CD4-positive, alpha-beta T cell (primary cell): ENCODE measurements at places on chromosomes 5 and 9.

DNA sequence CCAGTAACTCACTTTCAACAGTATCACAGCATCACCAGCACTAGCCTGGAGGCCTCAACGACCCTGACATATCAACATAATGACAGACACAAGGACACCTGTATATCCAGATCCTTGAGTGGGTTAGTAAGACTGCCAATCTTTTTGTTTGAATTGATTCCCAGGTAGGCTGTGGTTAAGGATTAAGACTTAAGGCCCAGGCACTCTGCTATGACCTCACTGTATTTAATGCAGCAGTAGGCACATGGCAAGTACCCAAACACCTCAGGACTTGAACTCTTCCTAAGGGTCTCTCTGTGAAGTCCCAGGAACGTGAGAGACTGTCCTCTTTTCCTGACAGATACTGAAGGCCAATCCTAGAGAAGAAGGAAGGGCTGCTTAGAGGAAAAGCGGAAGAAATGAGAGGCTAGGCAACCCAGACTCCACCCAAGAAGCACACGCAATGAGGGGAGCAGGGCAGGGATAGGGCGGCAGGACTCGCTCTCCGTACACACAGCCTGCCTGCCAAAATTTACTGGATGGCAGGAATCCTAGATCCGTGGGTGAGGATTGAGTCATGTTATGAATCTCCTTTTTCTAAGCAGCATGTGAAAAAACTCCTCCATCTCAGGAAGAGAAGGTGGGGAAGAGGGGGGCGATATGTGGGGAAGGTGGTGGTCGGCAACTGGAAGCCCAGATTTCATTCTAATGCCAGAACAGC is 93.4 kb downstream of the SIL1 start:
- no peak for DNase-seq

- DNase-seq, result no peak
Measured at GRCh38 chr5:25862276-25862675, 1176.1 kb downstream of the CDH9 start.

DNA sequence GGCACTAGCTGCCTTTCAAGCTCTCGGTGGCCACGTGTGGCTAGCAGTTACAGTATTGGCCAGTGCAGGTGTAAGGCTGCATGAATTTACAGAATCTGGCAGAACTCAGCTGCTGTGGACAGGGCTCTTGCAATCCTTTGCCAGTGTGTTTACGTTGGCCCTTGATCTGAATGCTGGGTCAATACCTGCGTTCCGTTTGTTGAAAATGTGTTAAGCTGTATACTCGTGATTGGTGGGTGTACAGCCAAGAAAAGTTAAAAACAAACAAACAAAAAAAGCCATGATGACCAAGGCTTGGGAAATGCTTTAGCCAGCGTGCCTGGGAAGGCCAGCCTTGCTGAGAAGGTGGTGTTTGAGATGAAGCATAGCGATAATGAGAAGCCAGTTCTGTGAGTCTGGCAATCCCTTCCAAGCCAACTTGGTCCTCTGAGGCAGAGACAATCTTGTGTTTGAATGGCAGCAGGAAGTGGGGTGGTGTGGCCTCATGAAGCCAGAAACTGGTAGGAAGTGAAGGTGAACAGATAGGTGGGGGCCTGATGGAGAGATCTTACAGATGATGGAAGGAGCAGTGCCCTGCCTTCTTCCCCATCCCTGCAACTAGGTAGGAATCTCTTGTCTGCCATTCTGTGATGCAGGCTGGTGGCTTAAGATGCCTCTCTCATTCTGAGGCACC is 820 bp upstream of the CFAP90 start:
- no peak for DNase-seq

DNA sequence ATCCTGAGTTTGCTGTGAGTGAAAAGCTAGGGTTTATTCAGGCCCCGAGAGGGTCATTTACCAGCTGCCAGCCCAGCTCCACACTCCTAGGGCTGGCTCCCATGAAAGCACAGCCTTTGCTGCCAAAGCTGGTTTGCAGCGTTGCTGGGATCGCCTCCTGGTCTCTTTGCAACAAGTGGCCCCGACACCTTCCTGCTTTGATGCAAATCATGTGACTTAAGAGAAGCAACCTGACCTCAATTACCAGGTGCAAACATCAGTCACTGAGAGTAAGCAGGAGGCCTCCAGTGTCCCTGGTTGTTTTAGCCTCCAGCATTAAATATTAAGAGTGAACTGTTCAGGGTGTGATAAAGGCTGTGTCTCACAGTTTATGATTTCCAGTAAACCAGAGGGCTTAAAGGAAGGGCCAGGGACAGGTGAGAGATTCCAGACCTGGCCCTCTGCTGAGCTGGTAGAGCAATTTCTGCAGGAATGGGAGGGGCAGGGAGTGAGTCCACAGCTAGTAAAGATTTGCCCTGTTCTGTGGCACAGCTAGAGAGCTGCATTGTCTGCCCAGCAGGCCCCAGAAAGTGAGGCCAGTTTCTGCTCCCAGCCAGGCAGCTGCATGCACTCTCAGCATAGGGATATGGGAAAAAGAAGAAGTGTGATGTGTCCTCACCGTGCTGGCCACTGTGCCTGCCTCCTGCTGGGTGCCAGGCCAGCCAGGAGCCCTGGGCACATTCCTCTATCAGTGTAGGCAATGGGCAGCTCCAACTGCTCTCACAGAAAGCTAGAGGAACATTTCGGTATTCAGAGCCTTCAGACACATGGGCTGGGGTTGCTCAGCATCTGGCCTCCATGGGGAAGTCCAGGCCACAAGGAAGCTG is 58.0 kb downstream of the SLC22A5 start:
- DNase-seq, result peak; percentile 62

- DNase-seq, result no peak
Measured at GRCh38 chr9:124780060-124780756, 3.3 kb downstream of the OLFML2A start.

- DNase-seq, result peak; percentile 76
Measured at GRCh38 chr5:180470966-180471582, 23.1 kb upstream of the CNOT6 start.

GRCh38 chr9:112502175-112502946 is 15.7 kb downstream of the KIAA1958 start:
- DNase-seq, result no peak

DNA sequence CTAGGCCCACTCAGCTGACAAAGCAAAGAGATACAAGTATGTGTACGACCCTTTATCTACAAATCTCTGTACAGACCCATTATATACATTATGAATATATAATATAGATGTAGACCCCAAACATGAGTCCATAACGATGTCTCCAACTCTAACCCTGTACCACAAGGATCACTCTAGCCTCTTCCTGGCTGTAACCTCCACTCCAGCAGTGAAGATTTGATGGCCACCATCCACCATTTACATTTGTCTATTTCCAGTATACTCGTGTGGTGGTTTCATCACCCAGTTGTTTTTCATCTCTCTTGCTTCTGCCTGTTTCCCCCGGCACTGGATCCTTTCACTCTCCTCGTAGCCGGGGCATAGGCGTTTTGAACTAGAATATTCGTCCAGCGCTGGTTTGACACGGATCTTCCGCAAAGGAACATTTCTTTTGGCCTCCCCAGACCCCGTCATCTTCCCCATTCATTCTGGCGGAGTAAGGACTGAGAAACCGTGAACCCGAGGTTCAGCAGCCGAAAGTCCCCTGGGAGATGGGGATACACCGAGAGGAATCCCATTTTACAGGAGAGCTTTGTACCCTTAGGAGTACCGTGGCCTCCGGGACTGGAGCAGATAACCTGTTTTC is 828 bp upstream of the TRIO start:
- DNase-seq, result no peak

DNA sequence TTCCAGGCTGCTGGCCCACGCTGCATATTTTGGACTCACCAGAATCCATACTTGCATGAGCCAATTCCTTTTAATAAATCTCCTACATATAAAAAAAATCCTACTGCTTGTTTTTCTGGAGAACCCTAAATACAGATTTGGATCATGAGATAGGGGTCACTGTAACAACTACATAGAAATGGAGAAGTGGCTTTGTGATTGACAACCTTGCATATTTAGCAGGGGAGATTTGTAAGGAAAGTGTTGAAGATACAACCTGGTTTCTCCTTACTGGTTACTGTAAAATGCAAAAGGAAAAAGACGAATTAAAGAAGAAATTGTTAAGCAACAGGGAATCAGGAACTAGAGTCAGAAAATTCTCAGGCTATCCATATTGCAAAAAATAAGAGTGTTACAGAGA is 74.8 kb downstream of the HABP4 start:
- DNase-seq, result no peak

- DNase-seq, result no peak
Measured at GRCh38 chr9:86649913-86650312, 295.7 kb upstream of the TUT7 start.

GRCh38 chr9:77980622-77981021 is 51.0 kb downstream of the GNAQ start:
- no peak for DNase-seq
